ENCODE measurements at places on chromosomes 5 and 9. TPM values are rescaled to one million over a fixed set of nuclear protein-coding genes. Genes with fewer than 3 reads are reported as not detected.

DNA sequence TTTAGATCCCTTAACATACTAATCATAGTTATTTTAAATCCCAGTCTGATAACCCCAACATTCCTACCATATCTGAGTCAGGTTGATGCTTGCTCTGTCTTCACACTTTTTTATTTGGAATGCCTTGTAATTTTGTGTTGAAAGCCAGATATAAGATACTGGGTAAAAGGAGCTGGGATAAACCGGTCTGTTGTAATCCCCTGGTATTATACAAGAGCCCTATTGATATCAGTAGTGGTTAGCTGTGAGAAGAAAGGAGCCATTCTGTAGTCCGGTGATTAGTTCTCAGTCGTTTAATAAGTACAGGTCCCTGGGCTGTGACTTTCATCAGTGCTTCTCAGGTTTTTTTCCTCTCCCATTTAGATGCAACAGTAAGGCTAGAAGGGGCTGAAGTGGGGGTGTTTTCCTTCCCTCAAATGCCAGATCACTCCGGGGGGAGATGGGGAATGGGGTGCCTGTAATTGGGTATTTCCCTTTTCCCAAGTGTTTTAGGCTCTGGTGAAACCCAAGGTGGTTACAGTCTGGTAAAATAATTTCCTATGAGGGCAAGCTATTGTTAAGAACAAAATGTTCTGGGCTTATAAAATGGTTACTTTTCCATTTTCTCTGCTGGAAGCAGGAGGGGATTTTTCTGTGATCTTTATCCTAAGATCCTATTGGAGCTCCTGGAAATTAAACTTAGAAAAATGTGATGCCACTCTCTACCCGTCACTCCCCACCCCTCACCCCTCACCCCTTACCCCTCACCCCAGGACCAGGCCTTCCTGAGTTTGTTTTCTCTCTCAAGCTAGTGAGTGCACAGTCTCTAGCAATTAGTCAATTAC is 72.7 kb downstream of the KCNN2 start:
- no peak for DNase-seq

DNA sequence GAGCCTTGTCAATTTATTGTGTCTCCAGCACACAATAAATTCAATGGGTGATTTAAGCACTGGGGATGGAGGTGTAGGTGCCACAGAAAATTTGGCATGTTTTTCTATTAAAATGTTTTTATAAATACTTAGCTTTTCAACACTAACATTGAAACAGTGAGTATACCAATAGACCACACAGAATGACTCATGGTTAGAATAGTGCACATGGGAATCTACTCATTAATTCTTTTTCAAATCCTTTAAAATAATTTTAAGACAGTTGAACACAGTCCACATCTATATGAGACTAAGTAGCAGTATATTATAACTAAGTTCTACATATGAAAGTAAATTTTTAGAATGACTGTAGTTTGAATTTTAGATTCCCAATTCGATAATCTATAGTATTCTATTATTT is 67.1 kb downstream of the LNPEP start:
- DNase-seq: no peak

- no peak for DNase-seq
Measured at GRCh38 chr9:95606489-95607350, 89.9 kb upstream of the PTCH1 start.

DNA sequence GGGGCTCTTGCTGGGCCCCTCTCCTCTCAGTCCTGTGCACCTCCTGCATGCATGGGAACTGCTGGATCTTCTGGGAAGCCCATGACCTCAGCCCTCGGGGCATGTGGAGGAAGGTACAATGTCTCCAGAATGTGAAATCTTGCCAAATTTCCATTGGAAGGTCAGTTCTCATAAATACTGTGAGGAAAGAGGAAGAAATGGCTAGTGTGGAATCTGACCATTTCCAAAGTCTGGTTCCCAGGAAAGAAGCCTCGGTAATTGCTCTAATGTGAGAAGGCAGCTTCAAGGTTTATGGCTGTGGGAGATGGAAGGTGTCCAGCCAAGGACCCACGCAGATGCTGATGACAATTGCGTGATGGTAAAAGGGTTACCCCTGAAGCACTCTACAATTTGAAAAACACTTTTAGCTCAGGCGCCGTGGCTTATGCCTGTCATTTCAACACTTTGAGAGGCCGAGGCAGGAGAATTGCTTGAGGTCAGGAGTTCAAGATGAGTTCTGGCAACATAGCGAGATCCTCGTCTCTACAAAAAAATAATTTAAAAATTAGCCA is 8.1 kb upstream of the IL17B start:
- DNase-seq: no peak

GRCh38 chr5:42889311-42889933 is 77.7 kb upstream of the SELENOP start:
- peak; percentile 60 for DNase-seq

DNA sequence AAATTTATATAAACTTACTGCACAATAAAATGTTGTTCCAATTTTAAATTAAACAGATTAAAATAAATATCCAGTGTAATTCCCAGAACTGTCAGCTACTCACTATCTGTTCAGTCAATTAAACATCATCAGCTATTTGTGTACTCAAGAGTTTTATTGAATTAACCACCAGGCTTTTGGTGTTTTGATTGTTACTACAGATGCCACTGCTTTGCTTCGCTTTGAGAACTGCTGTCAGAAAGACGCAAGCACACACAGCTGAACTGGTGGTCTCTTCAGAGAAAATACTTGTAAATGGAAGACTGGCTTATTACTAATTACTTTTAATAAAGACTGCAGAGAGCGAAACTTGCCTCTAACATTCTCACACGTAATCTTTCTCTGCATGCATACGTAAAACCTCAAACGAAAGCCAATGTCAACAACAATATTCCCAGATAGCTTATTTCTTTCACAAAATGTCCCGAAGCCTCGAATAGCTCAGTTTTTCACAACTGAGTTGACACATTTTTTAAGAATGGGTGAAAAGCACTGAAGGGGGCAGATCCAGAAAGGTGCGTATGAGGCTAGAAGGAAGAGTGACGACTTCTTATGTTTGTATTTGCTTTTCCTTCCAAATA is 259.6 kb upstream of the RPS23 start:
- no peak for DNase-seq

- peak; percentile 53 for DNase-seq
Measured at GRCh38 chr5:103041071-103041676, 78.8 kb downstream of the GIN1 start.

DNA sequence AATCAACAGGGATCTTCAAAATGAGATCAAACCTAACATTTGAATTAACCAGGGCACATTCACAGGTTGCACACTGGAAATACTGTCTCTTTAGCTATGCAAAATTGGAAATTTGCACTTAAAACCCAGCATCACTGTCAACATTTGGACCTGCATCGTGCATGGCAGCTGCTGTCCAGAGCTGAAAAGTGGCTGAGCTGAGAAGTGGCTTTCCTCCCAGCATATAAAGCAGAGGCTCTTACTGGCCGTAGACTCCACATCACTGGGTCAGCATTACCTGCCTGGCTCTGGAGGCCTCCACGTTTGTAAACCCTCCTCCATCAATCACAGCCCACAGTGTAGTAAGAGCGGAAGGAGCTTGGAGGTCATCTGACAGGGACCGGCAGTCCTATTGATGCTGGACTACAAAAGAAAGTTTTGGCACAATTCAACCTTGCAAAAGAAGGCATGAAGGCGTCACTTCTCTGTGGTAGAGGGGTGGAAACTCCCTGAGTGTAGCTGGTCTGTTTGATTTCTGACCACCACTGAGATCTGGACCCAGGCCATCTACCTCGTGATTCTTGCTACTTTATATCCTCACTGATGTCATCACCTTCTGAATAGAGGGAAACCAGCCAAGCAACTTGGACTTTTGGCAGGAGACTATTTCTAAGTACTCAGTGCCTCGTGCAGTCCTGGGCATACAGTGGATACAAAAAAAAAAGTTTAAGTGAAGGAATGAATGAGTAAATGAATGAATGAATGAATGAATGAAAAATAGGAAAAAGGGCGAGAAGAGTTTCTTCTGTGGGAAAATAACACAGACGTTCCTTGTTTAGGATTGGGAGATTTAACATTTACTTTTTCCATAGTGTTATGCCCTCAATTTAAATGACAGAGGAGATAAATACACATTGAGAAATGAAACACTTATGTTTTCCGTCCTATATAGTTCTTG is 14.8 kb downstream of the RASEF start:
- peak; percentile 91 for DNase-seq

DNA sequence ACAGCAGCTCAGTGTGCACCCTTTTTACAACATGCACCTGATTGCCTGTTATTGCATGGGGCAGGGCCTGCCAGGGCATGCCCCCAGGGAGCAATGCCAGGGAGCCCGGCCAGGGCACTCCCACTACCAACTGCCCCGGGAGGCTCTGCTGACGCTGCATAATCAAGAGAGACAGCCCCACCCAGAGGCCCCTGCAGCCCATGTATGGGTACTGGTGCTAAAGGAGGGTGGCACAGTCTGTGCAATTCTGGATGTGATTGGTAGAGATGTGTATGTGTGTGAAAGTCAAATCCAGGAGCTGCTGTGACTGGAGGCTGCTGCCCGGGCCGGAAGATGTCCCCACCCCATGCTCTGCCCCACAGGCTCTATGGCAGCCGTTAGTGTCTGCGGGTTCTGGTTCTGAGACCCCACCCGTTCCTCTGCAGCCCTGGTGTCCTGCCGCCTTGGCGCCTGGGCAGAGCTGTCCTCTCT is 3.9 kb upstream of the NEURL1B start:
- DNase-seq: peak; percentile 29

GRCh38 chr9:32265037-32265436 is 119.4 kb upstream of the ACO1 start:
- no peak for DNase-seq

GRCh38 chr5:169408731-169409130 is 107.8 kb upstream of the SLIT3 start:
- DNase-seq: no peak

IL13 gene
- not detected for total RNA-seq

PPP3R2 gene
- not detected for total RNA-seq

WNK2 gene
- total RNA-seq: not detected

ZCCHC10 gene
- total RNA-seq: 18.1 TPM

CSF1R gene
- 2.3 TPM for total RNA-seq

CHSY3 gene
- 11.8 TPM for total RNA-seq

FBP2 gene
- not detected for total RNA-seq

STK32A gene
- total RNA-seq: 0.39 TPM

HACD4 gene
- not detected for total RNA-seq

GDA gene
- not detected for total RNA-seq

PCDH12 gene
- 0.14 TPM for total RNA-seq

PCDHB2 gene
- 0.37 TPM for total RNA-seq

KIF12 gene
- not detected for total RNA-seq

PLPP7 gene
- 0.56 TPM for total RNA-seq

Data from HT1080 (cell line).